ENCODE measurements at places on chromosomes 6 and 20. TPM values are rescaled to one million over a fixed set of nuclear protein-coding genes. Genes with fewer than 3 reads are reported as not detected.

The NHLRC1 gene
- total RNA-seq: 0.78 TPM

The KHDC1L gene
- total RNA-seq: not detected

The PLCB4 gene
- total RNA-seq: not detected

The EYA4 gene
- not detected for total RNA-seq

The LPIN3 gene
- total RNA-seq: 0.83 TPM

All from activated naive CD4-positive, alpha-beta T cell treated with anti-CD3 and anti-CD28 coated beads, Interleukin-2, amount 10 ng/mL, durations not matched to agents 5 hours and 36 hours (primary cell).